ENCODE measurements at places on chromosomes 1 and 21.

GRCh38 chr1:57307392-57308170 lies 116.3 kb downstream of the DAB1 start:
- no peak for DNase-seq

DNA sequence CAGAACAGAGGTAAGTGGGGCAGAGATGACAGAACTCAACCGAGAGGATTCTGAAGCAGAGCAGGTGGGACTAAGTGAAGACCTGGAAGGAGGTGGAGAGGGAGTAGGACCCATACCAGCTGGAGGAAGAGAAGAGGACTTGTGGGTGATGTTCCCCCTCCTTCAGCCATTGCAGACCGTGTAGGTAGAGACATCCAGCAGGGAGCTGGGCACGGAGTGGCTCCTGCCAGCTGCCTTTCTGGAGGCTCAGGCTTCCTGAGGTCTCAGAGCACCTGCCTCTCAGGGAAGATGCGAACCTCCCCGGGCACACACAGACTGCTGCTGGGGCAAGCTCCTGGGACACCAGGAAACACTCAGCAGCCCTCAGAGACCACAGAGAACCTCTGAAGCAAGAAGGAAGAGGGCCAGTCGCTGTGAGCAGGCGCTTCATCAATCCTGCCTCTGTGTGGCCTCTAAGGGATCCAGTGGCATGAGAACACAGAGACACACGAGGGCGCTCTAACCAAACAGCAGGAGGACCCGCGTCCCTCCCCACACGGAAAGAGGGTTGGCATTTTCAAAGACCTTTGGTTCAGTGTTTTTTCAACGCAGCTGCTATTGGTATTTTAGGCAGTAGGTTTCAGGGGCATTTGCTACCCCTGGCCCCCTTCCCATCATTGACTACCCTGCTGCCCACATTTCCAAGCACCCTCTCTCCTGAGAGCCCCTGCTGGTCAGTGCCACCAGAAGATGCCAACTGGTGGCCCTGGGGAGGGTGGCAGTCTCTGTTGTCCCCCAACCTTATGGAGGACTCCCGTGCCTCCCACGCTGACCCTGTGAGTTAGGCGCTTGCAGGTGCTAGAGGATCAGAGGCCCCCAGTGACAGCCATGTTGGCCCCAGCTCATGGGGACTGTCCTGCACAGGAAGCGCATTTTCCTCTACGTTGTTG lies 89.6 kb upstream of the EDN2 start:
- DNase-seq, result peak; percentile 95

DNA sequence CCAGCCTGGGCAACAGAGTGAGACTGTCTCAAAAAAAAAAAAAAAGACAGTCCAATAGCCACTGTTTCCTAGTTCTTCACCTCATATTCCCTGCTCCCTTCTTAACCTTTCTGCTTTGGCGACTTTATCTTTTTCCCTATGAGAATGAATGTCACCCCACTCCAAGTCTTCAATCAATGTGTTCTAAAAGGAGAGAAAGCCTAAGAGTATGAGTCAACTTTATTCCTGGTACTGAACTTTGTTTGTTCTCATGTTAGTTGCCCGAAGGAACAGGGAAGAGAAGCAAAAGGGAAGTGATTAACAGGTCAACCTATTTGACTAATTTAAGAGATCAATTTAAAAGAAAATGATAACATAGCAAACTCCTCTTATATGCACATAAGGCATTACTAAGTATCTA lies 39.9 kb upstream of the SLC16A1 start:
- DNase-seq, result no peak

GRCh38 chr21:43609501-43610340 lies 49.6 kb downstream of the HSF2BP start:
- peak; percentile 58 for DNase-seq

- peak; percentile 66 for DNase-seq
Observed at GRCh38 chr1:48109390-48110013, 112.3 kb upstream of the TRABD2B start.

DNA sequence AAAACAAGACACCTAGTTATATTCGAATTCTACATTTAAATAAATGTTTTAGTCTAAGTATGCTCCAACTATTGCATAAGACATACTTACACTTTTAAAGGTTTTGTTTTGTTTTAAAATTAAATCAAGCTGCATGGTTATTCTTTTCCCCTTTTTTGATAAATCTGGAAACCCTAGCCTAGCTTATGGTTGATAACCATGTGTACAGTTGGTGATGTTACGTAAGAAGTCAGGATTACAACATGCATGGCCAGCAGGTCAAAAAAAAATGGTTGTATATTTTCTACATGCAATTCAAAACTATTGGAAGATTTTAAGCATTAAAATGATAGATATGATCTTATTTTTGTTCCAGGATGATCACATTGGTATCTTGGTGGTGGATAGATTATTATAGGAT lies 1600.6 kb downstream of the PLA2G4A start:
- no peak for DNase-seq
